ENCODE measurements at places on chromosomes 5 and 9.

- no peak for DNase-seq
Observed at GRCh38 chr5:63055421-63055820, 476.8 kb downstream of the LRRC70 start.

GRCh38 chr5:79357398-79357797 lies 121.5 kb downstream of the JMY start:
- DNase-seq = no peak

- DNase-seq = no peak
Observed at GRCh38 chr9:113482341-113482740, 18.8 kb downstream of the RGS3 start.

DNA sequence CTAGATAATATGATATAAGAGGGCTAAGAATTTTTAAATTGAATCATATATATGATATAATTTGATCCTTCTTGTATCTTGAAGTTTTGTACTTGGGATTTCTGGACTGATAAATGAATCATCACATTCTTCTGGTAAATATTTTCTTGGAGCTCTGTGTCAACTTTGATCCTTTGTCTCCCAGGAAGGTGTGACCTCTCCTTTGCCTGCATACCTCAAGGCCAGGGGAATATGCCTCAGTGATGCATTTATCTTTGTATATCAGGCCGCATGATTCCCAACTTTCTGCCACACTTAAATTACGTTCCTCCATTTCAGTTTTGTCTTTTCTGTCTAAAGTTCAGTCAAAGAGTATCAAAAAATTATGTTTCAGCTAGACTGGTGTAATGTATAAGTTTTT lies 101.2 kb downstream of the NLN start:
- DNase-seq = no peak

- DNase-seq = no peak
Observed at GRCh38 chr5:171288066-171288465, 21.0 kb upstream of the TLX3 start.

GRCh38 chr5:100600298-100600994 lies 65.3 kb downstream of the FAM174A start:
- no peak for DNase-seq

GRCh38 chr5:145198525-145199260 lies 636.4 kb downstream of the PRELID2 start:
- no peak for DNase-seq

DNA sequence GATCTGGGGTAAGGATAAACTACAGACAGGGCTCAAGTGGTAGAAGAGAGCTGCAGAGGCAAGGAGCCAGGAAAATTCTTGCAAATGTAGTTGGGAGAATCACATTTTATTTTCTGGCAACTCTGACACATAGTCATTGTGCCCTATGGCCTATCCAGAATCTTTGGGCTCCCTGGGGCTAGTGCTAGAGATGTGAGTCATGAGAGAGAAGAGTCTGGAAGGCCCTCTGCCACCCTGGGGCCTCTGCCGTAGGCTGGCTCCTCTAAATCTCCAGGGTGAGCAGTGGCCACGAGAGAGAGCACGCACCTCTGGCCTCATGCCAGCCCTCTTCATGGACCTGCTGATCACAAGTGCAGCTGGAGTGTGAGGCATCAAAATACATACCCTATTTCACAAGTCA lies 74.3 kb upstream of the SSBP2 start:
- DNase-seq = no peak

DNA sequence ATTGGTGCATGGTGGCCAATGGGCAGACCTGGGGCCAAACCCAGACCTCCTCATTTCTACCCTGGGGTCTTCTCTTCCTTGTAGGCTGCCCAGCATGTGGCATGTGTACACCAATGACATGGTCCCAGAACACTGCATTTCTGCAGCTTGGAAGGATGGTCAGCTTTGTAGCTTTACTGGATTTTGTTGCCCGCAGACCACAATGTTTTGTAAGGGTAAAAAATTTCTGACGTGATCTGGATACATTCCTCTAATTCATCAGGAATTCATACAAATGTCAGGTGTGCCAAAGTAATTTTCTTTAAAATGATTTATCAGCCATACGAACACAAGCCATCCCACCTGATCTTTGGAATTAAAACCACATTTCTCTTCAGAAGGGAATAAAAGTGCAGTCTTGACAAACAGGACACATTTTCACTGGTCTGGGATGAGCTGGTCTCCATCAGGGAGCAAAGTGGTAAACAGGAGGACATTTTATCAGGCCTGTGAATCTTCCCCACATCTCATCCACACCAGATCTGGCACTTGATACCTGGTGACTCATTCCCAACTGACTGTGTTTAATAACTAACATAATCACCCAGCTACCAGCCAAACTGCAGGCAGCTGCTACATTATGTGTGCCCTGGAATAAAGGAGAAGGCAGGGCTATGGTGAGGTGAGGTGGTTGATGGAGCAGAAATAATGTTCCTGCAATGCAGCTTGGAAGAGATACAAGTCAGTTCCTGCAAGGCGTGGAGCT lies 103.9 kb downstream of the SPOCK1 start:
- DNase-seq = no peak

- DNase-seq = no peak
Observed at GRCh38 chr5:53568871-53569270, 8.4 kb downstream of the NDUFS4 start.

GRCh38 chr5:5930561-5930960 lies 447.8 kb downstream of the MED10 start:
- DNase-seq = no peak

- DNase-seq = no peak
Observed at GRCh38 chr9:89435071-89435823, 62.7 kb downstream of the SEMA4D start.

- no peak for DNase-seq
Observed at GRCh38 chr5:151264113-151264512, 11.1 kb downstream of the GM2A start.

DNA sequence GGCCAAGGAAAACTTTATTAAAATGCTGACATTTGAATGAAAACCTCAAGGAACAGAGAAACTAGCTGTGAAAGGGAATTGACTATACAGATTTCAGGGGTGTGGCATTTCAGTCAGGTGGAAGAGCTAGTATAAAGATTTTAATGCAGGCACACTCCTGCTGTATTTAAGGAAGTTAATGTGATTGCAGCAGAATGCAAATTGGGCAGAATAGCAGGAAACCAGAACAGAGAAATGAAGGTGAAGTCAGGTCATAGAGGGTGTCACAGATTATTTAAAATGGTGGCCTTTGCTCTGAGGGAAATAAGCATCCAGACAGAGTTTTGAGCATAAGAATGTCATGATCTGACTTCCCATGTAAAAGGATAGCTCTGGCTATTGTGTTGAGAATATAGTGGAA lies 898.1 kb upstream of the WWC1 start:
- DNase-seq = no peak

DNA sequence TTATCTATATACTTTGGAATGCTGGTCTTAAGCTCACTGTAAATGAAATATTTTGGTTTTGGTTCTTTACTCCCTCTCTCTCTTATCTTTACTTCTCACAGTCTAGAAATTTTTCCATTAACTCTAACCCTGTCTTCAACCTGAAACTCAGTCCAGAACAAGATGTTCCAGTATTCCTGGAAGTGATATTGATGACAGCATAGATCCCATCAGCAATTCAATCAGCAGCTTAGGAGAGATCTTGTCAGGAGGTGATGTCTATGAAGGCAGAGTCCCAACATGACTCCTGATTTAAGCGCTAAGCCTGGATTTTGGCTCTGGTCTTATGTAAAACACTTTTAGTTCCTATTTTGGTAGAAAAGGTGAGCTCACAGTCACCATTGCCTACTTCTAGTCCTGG lies 52.6 kb downstream of the RFK start:
- DNase-seq = no peak

DNA sequence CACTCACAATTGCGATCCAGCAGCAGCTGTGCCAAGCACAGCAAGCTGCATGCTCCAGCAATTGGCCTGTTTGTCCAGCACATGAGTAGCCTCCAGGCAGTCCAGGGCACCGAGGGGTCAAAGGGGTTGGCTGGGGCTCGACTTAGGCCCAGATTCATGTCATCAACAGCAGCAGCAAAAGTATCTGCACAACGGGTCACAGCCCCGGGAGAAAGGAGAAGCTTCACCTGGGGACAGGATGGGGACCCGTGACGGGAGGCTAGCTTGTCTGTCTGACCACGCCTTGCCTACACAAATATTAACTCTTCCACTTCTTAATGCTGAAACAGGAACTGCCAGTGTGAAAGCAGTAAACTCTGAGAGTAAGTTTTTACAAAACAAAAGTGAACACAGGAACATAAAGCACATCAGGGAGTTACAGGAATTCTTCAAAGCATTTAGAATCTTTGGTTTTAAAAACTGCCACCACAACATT lies 191.2 kb downstream of the PIK3R1 start:
- DNase-seq = peak; percentile 27

DNA sequence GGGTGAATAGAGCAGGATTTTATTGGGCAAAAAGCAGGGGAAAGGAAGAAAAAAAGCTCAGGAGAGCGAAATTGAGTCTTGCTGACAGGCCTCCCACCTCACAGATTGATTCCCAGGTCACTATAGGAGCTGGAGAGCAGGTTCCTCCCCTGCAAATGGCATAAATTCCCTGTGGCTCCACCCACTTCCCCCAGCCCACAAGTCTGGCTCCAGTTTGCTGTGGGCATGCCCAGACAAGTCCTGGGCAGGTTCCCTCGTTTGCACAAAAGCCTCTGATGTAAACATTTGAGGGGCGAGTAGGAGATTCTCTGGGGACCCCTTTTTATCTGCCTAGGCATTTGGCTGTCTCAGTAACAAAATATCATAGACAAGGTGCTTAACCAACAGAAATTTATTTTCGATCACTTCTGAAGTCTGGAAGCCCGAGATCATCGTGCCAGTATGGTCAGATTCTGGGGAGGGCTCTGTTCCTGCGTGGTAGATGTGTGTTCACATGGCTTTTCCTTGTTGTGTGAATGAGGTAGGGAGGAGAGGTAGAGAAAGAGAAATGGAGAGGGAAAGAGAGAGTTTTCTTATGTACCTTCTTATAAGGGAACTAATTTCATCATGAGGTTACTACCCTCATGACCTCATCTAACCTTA lies 614.5 kb downstream of the MAT2B start:
- no peak for DNase-seq

GRCh38 chr9:84669288-84670137 lies at the start of gene NTRK2:
Gene NTRK2, plus strand, starts transcription at chr9:84669729. Its CDS starts 1,020 bp downstream, at chr9:84670749.
- DNase-seq = no peak

- DNase-seq = peak; percentile 63
Observed at GRCh38 chr9:124698265-124698664, 72.8 kb downstream of the NR6A1 start.

- no peak for DNase-seq
Observed at GRCh38 chr5:73192370-73192769, 19.4 kb downstream of the TMEM174 start.

GRCh38 chr5:124289130-124289529 lies 457.3 kb downstream of the ZNF608 start:
- DNase-seq = no peak

- no peak for DNase-seq
Observed at GRCh38 chr9:38278931-38279679, 113.4 kb upstream of the ALDH1B1 start.

DNA sequence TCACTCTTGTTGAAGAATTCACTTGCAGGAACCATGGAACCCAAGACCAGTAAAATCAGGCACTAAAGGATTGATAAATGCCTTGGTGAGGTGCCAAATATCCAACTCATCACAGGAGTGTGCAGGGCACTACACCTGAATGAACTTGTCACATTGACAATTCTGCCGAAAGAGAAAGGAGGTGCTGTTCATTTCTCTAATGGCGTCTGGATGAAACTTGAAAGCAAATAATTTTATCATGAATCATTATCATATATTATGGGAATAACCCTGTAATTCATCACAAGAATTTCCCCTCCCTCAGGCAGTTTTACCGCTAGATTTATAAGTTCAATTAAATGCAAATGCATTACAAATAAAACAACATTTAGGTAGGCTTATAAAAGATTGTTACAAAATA lies 360.0 kb downstream of the GLIS3 start:
- no peak for DNase-seq

DNA sequence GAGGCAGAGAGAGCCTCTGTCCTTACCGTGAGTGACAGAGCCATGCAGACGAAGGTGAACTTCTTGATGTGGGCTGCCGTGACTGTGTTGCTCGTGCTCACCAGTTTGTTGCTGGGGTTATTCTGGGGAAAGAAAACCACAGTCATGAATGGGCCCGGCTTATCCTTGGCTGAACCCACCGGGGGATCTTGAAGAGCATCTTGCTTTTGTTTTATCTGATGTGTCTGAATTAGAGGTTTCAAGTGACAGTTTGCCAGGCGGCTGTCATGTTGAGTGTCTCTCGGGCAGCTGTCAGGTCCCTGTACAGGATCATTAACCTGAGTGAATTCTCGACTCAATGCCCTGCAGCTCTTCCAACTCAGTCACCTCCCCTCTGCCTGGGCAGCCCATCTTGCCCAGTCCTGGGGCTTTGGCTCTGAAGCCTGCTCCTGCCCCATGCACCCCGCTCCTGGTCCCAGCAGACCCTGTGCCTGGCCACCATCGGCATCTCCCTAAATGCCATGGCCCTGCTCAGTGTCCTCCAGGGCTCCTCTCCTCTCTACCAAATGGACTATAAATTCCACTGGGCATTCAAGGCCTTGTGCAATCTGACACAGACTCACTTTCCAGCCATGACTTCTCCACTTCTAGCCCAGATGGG lies 77.4 kb downstream of the OTULIN start:
- DNase-seq = no peak

GRCh38 chr5:171092194-171092593 lies 216.9 kb upstream of the TLX3 start:
- DNase-seq = no peak

- DNase-seq = no peak
Observed at GRCh38 chr9:119667916-119668315, 298.7 kb upstream of the BRINP1 start.

DNA sequence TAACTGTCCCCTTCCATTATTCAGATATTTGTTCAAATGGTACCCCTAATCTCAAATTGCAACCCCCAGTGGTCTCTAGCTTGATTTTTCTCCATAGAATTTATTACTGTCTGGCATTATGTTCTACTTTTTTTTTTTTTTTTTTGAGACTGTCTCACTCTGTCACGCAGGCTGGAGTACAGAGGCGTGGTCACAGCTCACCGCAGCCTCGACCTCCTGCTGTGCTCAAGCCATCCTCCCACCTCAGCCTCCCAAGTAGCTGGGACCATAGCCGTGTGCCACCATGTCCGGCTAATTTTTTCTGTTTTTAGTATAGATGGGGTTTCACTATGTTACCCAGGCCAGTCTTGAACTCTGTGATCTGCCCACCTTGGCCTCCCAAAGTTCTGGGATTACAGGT lies 2.0 kb upstream of the REEP5 start:
- peak; percentile 55 for DNase-seq

GRCh38 chr9:71025728-71026127 lies 95.7 kb downstream of the TRPM3 start:
- no peak for DNase-seq

GRCh38 chr5:43065387-43065947 lies 25.3 kb upstream of the ANXA2R start:
- DNase-seq = no peak
